Glutamatergic neuron (in vitro differentiated cells): ENCODE measurements at places on chromosomes 3 and 15.

DNA sequence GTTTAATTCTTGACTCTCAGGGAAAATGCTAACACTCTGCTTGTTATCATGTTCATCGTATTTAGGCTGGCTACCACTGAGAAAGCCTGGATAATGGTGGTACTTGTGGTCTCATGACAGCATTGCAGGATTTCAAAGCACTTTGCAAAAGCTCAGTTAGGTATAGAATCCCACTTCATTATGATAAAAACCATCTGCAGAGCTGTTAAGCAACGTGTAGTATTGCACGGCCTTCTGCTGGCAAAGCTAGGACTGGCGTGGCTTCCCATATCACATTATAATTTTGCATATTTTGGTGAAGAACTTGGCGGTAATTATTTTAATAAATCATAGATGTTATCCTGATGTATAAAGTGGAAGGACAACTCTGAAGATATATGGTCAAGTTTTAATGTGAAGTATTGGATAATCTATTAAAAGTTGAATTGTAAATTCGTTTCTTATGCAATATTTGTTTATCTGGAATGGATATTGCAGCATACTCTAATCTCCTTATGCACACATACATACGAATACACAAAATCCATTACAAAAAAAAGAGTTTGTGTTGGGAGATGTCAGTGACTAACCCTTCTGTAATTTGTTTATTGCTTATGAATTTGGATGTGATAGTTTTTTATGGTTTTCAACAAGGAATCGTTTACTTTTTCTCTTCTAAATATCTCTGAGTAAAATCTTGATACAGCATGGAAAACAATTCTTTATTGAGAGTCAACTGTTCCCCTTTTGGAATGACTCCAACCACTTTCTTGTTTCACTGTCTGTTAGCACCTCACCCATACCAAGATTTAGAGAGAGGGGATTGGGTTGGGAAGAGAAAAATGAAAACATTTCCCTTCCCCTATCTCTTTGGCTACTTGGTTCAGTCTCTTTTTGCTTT is 9.2 kb downstream of the RAB8B start:
- DNase-seq, result no peak

GRCh38 chr3:47250309-47251060 is 32.1 kb downstream of the KIF9 start:
- no peak for DNase-seq

- no peak for DNase-seq
Measured at GRCh38 chr15:38690216-38690615, 125.6 kb upstream of the RASGRP1 start.

- DNase-seq, result no peak
Measured at GRCh38 chr15:85027421-85027820, 45.8 kb downstream of the PDE8A start.

DNA sequence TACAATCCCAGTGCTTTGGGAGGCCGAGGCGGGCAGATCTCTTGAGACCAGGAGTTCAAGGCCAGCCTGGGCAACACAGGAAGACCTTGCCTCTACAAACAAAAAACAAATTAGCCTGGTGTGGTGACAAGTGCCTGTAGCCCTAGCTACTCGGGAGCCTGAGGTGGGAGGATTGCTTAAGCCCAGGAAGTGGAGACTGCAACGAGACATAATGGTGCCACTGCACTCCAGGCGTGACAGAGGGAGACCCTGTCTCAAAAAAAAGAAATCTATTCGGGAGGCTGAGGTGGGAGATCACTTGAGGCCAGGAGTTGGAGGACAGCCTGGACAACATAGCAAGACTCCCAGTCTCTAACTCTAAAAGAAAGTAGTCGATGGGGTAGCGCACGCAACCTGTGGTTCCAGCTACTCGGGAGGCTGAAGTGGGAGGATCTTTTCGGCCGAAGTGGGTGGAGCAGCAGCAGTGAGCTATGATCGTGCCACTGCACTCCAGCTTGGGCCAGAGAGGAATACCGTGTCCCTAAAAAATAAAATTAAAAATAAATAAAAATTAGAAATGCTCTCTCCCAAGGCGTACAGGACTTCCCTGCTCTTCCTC is 775 bp downstream of the C3orf33 start:
- no peak for DNase-seq

- no peak for DNase-seq
Measured at GRCh38 chr3:195260280-195260905, 10.6 kb downstream of the XXYLT1 start.

DNA sequence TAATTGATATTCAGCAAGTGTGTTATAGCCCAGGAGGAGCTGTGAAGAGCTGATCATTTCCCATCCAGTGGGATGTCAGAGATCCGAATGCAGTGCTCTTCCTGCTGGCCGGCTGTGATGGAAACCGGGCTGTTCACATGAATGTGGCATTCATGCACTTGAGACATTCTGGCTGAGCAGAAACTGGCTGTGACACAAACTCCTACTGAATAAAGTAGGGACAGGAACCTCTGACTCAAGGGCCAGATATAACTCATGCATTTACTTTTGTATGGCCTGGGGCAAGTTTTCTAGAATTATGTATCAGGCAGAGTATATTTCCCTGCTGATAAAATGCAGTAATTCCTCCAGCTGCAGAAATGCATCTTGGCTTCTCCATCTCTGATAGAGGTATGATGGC is 83.4 kb upstream of the FAM3D start:
- DNase-seq, result no peak

DNA sequence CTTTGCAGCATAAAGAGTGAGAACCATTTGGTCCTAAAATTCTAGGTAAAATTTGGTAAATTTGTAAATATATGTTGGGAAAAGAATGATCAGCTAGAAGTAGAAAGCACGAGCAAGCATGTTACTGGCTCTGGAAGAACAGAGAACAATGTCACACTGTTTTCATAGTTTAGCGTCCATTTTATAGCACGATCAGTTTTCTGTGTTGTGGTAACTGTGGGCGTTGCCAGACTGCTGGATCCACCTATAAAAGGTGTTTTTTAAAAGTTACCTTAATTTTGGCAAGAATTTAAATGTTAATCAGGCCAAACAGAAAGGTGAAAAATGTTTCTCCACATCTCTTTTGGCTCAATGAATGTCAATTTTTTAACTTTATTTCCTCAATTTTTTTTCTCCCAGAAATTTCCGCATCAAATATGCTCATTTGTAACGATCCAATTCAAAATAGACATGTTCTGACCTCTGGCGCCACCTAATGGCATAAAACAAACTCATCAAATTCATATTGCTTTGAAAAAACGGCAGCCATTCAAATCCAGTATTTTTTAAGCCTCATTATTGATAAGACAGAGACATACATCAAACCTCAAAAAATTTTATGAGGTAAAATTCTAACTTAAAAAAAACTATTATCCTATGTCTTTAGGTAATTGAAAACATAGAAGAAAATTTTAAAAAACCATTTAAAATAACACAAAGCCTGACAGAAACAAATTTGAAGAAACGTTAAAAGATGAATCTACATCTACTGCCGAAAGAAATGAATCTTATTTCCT is 5.5 kb upstream of the GP5 start:
- no peak for DNase-seq

DNA sequence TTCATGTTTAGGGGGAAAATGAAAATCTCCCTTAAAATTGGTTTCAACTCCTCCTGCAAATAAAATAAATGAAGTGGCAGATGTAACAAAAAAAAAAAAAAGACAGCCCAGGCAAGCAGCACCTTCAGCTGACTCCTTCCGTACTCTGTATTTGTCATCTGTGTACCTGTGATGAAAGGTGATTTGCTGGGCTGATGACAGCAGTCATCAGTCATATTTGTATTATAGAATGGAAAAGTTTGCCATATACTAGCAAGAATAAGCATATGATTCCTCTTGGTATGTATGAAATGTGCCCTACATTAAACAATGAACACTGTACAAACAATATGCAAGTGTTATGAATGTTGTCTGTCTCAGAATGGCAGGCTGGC is 44.1 kb upstream of the WWTR1 start:
- DNase-seq, result no peak

DNA sequence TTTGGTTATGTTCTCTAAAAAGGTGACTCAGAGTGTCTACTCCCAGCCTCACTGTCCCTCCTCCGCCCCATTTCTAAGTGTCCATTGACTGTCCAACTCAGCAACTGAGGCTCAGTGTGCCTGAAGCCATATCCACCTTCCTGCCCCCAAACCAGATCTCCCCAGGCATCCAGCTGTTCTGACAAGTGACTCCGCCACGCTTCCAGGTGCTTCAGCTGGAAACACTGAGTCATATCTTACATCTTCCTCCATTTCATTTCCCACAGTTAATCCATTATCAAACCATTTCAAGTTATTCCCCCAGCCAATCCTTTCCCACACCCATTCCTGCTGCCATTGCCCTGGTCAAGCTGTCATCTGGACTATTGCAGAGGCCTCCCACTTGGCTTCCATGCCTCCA is 17.1 kb downstream of the MAGEF1 start:
- DNase-seq, result no peak

DNA sequence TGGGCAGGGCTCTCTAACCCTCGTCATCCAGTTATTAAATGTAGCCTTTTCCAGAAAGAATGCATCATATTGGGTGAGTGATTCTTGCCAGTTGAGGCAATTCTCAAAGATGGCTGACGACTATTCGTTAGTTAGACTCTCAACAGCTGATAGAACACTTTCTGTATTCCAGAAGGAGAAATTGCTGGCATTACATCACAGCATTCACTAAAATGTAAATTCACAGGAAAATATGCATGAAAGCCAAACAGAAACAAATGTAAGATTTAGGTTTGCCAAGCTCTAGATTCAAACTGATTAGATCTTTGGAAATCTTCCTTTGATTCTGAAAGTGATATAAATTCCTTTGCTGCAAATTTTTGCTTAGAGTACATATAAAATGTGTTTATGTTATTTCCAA is 1501.0 kb downstream of the SI start:
- DNase-seq, result no peak

DNA sequence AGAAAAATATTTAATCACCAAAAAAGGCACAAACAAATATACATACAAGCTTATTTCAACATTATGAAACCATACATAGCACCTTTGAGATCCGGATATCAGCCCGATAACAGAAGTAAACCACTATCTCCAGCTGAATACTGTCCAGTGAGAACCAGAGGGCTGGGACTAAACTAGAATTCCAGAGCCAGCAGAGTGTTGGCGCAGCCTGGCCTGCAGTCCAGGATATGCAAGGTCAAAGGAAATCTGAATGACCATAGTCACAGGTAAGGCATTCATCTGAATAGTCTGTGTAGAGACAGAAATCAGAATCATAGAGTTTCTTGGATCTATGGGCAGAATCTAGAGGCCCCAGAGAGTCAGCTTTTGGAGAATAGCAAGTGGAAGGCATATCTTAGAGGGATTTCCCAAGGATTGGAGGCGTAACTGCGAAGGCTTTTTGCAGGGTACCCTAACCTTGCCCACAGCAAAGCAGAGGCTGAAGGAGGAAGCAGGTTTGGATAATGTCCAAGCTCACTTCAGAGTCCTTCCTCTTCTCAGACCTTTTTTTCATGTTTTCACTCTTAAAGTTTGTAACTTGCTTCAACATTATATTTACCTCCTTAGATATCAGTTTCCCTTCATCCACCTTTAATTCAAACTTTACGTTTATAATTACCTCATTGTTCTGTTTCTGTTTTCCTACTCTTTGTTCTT is 32.5 kb upstream of the TP63 start:
- no peak for DNase-seq

DNA sequence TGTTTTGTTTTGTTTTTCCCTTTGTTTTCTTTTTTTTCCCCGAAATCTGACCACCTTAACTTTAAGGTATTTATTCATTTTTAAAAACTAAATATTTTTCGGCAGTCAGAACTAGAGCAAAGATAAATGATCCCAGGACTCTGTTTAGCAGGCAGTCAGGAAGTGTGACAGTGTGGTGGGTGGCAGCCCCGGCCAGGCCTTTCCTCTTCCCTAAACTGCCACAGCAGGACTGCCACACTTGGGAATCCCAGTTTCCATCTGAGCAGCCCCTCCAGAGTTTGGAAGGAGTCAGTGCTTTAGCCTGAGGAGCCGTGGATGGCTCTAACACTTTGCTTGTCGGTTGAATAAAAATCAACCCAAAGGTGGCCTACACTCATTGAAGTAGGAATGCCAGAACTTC is 6.9 kb downstream of the CCRL2 start:
- DNase-seq, result no peak

- DNase-seq, result no peak
Measured at GRCh38 chr3:50575372-50575771, 6.0 kb downstream of the HEMK1 start.

DNA sequence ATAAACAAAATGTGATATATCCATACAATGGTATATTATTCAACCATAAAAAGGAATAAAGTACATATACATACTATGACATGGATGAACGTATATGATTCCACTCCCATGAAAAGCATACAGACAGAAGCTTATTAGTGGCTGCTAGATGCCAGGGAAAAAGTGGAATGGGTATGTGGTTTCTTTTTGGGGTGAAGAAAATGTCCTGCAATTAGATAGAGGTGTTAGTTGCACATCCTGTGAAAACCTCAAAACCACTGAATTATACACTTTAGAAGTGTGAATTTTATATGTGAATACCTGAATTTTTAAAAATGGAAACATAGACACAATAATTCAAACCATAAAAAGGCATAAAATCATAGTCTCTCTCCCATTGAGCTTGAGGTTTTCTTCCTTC is 11.2 kb downstream of the DENND6A start:
- DNase-seq, result no peak
